Smooth muscle cell of the umbilical artery (primary cell): ENCODE measurements at places on chromosomes 1 and 21. TPM values are rescaled to one million over a fixed set of nuclear protein-coding genes. Genes with fewer than 3 reads are reported as not detected.

HES3 gene
- total RNA-seq = not detected in 2 replicates

SRGAP2 gene
- total RNA-seq = 48.4 and 82.3 TPM in 2 replicates

KDM5B gene
- 109 and 127 TPM in 2 replicates for total RNA-seq

DPT gene
- total RNA-seq = 0.05 and 0.30 TPM in 2 replicates

GBP2 gene
- 6.7 and 19.9 TPM in 2 replicates for total RNA-seq

LRRC71 gene
- 0.37 TPM in 1 of 2 replicates, not detected in the other for total RNA-seq

CLCA2 gene
- 0.46 and 1.5 TPM in 2 replicates for total RNA-seq

COL8A2 gene
- 9.2 and 19.6 TPM in 2 replicates for total RNA-seq

GNG4 gene
- total RNA-seq = 0.83 and 0.89 TPM in 2 replicates

FCRL5 gene
- not detected in 2 replicates for total RNA-seq

IRF6 gene
- total RNA-seq = 0.05 and 0.59 TPM in 2 replicates

EFNA1 gene
- 0.37 TPM in 1 of 2 replicates, not detected in the other for total RNA-seq

MIXL1 gene
- not detected in 2 replicates for total RNA-seq

CSDE1 gene
- 849 and 1,189 TPM in 2 replicates for total RNA-seq

C2CD4D gene
- total RNA-seq = not detected in 2 replicates

IGSF3 gene
- 0.89 and 2.4 TPM in 2 replicates for total RNA-seq

SDHB gene
- total RNA-seq = 96.5 and 99.8 TPM in 2 replicates

TTLL10 gene
- not detected in 2 replicates for total RNA-seq

CLEC20A gene
- total RNA-seq = not detected in 2 replicates

STUM gene
- not detected in 2 replicates for total RNA-seq

NPHS2 gene
- not detected in 2 replicates for total RNA-seq

CCDC27 gene
- total RNA-seq = not detected in 2 replicates

PTAFR gene
- 0.05 TPM in 1 of 2 replicates, not detected in the other for total RNA-seq

BARHL2 gene
- not detected in 2 replicates for total RNA-seq

SEMA4A gene
- total RNA-seq = 0.55 and 0.59 TPM in 2 replicates

OR6K3 gene
- total RNA-seq = not detected in 2 replicates

HFM1 gene
- total RNA-seq = under 0.01 and 0.23 TPM in 2 replicates
